ENCODE measurements at places on chromosomes 12 and 14. TPM values are rescaled to one million over a fixed set of nuclear protein-coding genes. Genes with fewer than 3 reads are reported as not detected.
A peak's percentile ranks its signal among the peaks of the same experiment; 100 is the strongest.

GRCh38 chr12:100437038-100437841 is 36.4 kb upstream of the NR1H4 start:
- no peak for DNase-seq

- DNase-seq: peak; percentile 17
These were observed 284.2 kb upstream of the ATP2B1 start for GRCh38 chr12:89992668-89993451.

GRCh38 chr12:96354844-96355534 is 45.2 kb downstream of the CDK17 start:
- DNase-seq: no peak

The MMP14 gene
- 327 TPM for total RNA-seq

DNA sequence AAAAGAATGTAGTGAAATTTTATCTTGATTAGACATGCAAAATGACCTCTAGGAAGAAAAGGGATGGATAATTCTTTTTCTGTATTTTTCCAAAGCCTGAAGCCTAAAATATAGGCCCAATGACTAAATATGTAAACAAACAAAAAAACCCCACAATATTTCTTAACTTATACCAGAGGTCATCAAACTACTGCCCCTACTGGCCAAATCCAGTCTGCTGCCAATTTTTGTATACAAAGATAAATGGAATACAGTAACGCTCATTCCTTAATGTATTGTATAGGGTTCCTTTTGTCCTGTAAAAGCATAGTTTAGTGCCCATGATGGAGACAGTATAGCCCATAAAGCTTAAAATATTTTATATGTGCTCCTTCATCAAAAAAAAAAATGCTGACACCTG is 145.7 kb upstream of the ALG10 start:
- no peak for DNase-seq

The CMTM5 gene
- not detected for total RNA-seq

All from fibroblast of villous mesenchyme (primary cell).